ENCODE measurements at places on chromosomes 7 and 10. TPM values are rescaled to one million over a fixed set of nuclear protein-coding genes. Genes with fewer than 3 reads are reported as not detected.

DNA sequence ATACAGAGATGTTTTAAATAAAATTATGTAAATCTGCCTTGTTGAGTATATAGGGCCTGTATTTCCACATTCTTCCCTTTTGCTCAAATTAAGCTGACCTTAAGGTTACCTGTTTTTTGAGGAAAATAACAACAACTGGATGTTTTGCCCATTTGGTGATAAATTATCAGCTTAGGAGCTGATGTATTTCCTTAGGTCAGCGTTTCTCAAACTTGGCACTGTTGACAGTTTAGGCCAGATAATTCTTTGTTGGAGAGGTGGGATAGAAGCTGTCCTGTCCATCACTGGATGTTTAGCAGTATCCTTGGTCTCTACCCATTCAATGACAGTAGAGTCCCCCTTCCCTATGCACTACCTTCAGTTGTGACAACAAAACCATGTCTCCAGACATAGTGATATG, 7.2 kb downstream of the GSTO2 start:
- DNase-seq: no peak

DNA sequence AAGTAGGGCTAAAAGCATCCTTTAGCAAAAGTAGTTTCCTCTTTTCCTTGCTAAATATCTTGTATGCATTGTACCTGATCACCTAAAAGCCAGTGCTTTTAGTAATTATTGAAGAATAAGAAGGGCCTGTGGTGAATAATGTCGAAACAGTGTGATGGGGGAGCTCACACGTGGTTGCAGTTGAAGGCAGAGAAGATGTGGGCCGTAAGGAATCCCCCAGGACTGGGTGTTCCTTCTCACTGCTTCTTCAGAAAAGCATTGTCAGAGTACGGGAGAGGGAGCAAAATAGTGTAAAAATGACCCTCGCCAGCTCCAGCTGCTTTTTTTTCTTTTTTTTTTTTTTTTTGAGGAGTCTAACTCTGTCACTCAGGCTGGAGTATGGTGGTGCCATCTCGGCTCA, 201.1 kb downstream of the NSUN6 start:
- DNase-seq: no peak

AIFM2 gene
- polyA plus RNA-seq: 1.7 TPM

DNA sequence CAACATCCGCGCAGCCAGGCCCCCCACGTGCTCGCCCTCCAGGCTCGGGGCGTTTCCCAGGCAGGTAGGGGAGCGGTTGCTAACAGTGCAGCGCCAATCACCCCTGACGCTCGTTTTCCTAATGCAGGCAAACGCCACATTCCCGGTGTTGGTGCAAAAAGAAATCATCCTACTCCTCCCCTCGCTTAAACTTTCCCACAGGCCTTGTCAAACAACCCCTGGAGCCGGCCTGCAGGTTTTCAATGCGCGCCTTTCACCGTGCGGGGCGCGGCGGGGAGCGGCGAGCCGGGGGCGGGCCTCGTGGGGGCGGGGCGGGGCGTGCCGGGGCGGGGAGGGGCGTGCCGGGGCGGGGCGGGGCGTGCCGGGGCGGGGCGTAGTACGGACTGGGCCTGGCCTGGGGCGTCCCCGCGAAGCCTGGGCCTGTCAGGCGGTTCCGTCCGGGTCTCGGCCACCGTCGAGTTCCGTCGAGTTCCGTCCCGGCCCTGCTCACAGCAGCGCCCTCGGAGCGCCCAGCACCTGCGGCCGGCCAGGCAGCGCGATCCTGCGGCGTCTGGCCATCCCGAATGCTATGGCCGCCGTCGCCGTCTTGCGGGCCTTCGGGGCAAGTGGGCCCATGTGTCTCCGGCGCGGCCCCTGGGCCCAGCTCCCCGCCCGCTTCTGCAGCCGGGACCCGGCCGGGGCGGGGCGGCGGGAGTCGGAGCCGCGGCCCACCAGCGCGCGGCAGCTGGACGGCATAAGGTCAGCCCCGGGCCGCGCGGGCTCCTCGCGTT, at the start of gene ECHDC3:
Gene ECHDC3 (plus strand): TSS at position 374 of the 770 bp plus-strand sequence. CDS start 195 bp downstream, at position 569.
- DNase-seq: no peak

AGBL3 gene
- polyA plus RNA-seq: not detected

GRCh38 chr10:93193906-93194305, 120.2 kb downstream of the CYP26A1 start:
- DNase-seq: no peak

DNA sequence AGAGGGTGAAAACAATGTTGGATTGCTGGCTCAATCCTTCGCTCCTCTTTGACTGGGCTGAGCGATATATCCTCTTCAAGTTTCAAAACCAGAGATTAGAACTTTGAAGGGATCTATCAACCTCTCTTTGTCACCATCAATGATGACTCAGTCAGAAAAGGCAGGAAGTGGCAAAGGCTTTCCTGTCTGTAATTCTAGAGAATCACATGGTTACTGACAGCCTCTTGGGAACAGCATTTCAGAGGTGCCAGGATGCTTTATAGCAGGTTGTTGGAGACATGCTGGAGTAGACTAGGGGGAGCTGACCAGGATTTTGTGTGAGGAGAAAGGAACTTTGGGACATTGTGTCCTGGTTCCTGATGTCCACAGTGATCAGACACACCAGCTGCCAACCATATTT, 81.3 kb downstream of the PRKCQ start:
- no peak for DNase-seq

- no peak for DNase-seq
Measured at GRCh38 chr7:6558837-6559236, 7.6 kb upstream of the GRID2IP start.

DNA sequence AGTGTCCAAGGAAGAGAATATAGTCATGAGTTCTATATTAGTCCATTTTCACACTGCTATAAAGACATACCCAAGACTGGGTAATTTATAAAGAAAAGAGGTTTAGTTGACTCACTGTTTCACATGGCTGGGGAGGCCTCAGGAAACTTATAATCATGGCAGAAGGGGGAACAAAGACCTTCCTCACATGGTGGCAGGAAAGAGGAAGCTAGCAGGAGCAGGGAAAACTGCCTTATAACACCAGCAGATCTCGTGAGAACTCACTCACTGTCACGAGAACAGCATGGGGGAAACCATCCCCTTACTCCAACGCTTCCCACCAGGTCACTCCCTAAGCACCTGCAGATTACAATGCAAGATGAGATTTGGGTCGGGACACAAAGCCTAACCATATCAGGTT, 139.0 kb upstream of the ZNF438 start:
- no peak for DNase-seq

GRCh38 chr10:91024541-91024940, 103.7 kb upstream of the ANKRD1 start:
- DNase-seq: no peak

- DNase-seq: no peak
Measured at GRCh38 chr10:69473304-69473990, 22.2 kb downstream of the TSPAN15 start.

GRCh38 chr10:61655335-61655851, 7.3 kb upstream of the CABCOCO1 start:
- DNase-seq: no peak

DNA sequence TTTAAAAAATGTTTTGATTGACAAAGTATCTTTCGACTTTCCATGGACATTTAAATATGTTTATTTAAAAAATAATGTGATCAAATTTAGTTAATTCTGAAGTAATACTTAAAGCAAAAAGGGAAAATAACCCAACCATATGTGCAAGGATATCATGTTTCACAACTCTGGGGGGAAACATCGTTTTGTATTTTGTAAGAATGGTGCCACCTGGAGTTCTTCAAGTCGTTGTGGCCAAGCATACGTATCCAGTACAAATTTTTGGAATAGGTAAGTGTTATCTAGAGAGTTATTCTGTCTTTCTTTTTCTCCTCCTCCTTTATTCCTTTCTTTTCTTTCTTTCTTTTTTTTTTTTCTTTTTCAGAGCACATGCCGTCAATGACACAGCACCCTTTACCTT, 176.2 kb upstream of the CSTF2T start:
- no peak for DNase-seq

Measured in muscle of arm (tissue), 14 donors.